ENCODE measurements at places on chromosomes 4 and X. TPM values are rescaled to one million over a fixed set of nuclear protein-coding genes. Genes with fewer than 3 reads are reported as not detected.

Gene PAGE4
- not detected for total RNA-seq

DNA sequence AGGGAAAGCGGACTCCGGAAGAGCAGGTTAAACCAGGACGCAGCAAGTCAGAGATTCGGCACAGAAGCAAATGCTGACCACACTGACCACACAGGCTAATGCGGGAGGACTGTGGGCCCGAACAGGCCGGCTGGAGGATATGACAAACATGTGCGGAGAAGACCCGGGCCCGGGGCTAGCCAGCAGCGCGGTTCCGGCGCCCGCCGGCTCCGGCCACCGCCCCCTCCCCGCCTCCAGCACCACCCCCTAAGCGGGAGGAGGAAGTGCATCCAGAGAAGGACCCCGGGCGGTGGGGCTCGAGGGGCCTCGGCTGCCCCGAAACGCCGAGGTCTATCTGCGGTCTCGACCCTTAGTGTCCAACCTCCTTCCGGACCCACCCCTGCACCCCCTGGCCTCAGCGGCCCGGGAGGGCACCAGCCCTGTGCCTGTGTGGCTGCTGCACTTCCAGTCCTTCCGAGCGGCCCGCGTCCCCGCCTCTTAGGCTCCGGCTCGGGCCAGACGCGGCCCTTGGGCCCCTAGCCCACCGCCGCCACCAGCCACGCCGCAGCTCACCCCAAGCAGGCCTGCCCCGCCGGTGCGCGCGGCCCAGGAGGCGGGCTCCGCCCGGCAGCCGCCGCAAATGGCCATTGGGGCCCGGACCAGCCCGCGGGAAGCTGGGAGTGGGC, 2.1 kb downstream of the ELOVL6 start:
- peak overlapping the region; percentile 91 for H3K4me3 ChIP-seq
- peaks cover 21% of the 10 kb centered on the region for H3K36me3 ChIP-seq
- peaks cover 36% of the 10 kb centered on the region for H3K4me1 ChIP-seq
- peaks cover 5% of the 10 kb centered on the region for H3K27me3 ChIP-seq
- DNase-seq, result peak; percentile 51
- peak overlapping the region; percentile 94 for H3K27ac ChIP-seq

GRCh38 chrX:155612312-155613224, at the start of gene TMLHE:
TMLHE (minus strand) TSS chrX:155612952; CDS start chrX:155545276, 67,676 bp downstream.
- DNase-seq, result peak; percentile 68
- H3K4me1 ChIP-seq, result peaks cover 18% of the 10 kb centered on the region
- H3K4me3 ChIP-seq, result peak within 1 kb of the TSS; percentile 93
- H3K27ac ChIP-seq, result peak within 1 kb of the TSS; percentile 92
- peaks cover 21% of the 10 kb centered on the region for H3K36me3 ChIP-seq

DNA sequence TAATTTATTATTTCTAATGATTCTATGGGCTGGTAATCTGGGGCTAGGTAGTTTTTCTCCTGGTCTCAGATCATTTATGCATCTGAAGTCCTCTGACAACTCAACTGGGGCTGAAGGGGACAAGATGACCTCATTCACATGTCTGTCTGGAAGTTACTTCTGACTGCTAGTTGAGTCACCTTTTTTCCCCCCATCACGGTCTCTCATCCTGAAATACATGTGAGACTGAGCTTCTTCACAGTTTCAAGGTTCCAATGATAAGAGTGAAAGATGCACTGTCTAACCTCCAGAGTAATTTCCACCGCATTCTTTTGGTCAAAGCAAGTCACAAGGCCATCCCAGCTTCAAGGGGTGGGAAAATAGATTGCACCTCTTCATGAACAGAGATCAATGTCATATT, 356.7 kb upstream of the RPS6KA3 start:
- no peak overlapping the region for H3K4me3 ChIP-seq
- DNase-seq, result no peak
- no peaks in the 10 kb centered on the region for H3K36me3 ChIP-seq

DNA sequence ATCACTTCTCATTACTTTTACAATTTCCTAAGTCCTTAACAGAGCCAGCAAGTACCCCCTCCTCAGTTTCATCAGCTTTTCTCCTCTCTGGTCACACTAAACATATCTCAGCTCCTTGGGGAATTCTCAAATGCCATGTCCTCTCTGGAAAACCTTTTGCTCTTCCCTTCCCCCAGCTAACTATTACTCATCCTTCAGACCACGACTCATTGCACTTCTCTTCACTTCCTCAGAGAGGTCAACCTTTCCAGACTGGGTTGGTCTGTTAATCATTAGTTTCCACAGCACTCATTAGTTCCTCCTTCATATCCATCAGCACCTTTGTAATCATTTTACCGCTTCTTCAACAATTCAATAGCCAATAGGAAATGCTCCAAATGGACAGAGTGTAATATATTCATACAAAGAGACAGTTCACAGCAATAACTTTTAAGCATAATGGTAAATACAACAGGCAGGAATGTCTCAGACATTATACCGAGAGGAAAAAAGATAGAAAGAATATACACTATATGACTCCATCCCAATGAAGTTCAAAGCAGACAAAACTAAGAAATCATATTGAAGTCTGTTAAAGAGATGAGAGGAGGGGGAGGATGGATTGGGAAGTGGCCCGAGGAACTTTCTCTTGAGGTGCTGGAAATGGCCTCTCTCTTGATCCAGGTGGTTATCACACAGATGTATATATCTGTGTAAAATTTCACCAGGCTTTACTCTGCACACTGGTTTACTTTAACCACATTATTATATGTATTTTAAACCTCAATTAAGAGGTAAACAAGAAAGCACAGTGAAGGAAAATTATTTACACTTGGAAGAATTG, 39.6 kb downstream of the DDX60L start:
- no peaks in the 10 kb centered on the region for H3K27me3 ChIP-seq
- H3K4me3 ChIP-seq, result no peak overlapping the region
- peaks cover 8% of the 10 kb centered on the region for H3K4me1 ChIP-seq
- H3K36me3 ChIP-seq, result peaks cover 57% of the 10 kb centered on the region
- DNase-seq, result no peak
- no peak overlapping the region for H3K27ac ChIP-seq

DNA sequence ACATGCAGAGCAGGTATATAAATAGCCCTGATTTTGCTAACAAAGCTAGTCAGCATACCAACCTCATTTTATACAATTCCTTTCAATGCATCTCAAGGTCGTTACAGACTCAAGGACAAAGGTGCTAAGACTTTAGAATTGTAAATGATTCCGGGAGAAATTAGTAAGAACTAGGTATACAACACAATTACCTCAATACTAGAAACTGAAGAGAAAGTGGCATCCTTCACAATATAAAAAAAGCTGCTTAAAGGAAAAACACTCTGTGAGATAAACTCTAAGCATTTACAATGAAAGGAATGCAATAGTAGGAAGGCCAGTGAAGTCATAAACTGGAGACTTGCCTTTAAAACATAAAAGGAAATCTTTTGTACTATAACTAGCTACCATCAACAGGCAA, 11.9 kb downstream of the TNMD start:
- H3K36me3 ChIP-seq, result no peaks in the 10 kb centered on the region
- no peak for DNase-seq
- H3K27me3 ChIP-seq, result peaks cover 2% of the 10 kb centered on the region
- H3K4me3 ChIP-seq, result no peak overlapping the region
- H3K4me1 ChIP-seq, result no peaks in the 10 kb centered on the region

- no peaks in the 10 kb centered on the region for H3K27me3 ChIP-seq
- H3K4me1 ChIP-seq, result peaks cover 6% of the 10 kb centered on the region
- no peak overlapping the region for H3K27ac ChIP-seq
Measured at GRCh38 chrX:53374222-53374820, 48.1 kb downstream of the SMC1A start.

Gene FBXL5
- total RNA-seq, result 43.9 TPM
